Stimulated activated CD8-positive, alpha-beta memory T cell treated with anti-CD3 and anti-CD28 coated beads, Interleukin-4, amount 100 ng/mL, for 4 hours (primary cell): ENCODE measurements at places on chromosomes 3 and 15.

GRCh38 chr15:100438570-100438969 is 90.2 kb downstream of the CERS3 start:
- DNase-seq: peak; percentile 1

DNA sequence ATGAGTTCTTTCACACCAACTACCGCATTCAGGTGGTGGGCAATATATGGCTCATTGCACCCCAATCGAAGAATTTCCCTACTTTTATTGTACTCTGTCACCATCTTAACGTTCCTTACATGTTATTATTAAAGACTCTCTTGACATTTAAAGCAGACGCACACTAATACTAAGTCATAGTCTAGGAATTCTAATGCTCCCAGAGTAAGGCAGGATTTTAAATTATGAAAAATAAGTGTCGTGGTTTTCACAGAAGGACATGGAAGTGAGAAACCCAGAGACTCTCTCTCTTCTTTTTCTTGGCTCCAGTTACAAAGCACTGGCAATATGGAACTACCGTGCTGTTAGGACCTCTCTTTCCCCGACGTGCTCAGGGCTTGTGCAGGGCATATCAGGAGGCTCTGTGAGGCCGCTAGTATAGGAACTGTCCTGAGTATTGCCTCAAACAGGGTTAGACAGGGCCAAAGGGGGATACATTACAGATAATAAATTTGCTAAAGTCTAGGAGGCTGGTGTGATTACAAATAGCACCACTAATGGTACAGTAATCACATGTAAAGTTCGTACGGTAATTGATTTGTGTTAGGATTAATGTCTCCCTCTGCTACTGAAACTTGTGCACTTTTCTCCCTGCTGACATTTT is 590.8 kb downstream of the FOXP1 start:
- DNase-seq: no peak

DNA sequence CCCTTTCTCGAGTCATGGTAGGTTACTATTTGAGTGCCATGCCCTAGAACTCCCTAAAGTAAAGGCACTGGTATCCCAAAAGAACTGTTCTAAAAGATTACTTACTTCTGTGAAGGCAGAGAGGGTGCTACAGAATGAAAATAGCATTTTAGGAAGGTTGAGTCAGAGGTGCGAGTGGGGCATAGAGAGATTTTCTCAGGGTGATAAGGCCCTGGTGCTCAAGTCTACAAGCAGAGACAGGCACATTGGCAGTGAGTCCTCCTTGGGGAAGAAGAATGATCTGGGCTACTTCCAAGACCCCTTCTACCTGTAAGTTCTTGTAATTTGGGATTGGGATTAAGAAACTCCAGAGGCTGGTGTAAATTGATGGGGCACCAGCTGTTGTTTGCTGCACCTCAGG is 96.7 kb downstream of the AKAP13 start:
- no peak for DNase-seq

DNA sequence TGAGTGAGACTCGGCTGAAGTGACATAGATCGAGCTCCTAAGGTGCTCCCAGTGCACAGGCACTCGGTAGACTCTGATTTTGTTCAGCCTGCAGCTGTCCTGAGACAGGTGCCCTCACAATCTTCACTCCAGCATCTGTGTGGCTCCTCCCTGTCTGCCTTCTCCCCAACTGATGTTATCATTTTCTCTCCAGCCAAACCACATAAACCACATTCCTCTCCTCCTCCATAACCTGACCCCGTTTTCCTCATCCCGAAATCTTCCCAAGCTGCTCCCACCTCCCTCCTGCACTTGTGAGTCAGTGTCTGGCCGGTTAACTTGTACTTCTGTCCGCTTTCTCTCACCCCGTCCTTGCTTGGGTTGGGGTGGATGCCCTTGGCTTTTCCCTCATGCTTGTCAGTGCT is 93.3 kb upstream of the HACD2 start:
- DNase-seq: no peak

- no peak for DNase-seq
Observed at GRCh38 chr15:33313491-33313890, 2.7 kb downstream of the RYR3 start.

DNA sequence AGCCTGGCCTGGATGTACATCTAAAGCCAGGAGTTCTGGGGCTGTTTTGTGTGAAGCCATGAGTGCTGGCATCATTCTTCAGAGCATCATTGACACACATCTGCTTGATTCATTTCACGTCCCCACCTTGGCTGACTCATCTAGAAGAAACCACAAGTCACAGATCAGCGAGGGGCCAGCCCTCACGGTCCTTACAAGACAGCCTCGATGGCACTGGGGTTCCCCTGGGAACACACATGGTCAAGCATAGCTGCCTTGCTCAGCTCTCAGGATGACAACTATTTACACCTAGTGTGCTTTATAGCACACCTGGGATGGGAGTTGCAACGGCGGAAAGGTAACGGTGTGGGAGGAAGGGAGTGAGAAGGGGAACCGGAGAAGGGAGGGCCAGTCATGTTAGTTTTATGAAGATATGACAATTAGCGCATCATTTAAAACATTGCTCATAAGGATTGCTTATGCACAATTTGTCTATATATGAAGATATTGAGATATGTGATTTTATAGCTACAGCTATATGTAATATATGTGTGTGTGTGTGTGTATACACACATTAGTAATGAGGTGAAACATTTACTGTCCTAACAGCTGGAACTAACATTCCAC is 227.1 kb downstream of the RPLP1 start:
- DNase-seq: no peak

DNA sequence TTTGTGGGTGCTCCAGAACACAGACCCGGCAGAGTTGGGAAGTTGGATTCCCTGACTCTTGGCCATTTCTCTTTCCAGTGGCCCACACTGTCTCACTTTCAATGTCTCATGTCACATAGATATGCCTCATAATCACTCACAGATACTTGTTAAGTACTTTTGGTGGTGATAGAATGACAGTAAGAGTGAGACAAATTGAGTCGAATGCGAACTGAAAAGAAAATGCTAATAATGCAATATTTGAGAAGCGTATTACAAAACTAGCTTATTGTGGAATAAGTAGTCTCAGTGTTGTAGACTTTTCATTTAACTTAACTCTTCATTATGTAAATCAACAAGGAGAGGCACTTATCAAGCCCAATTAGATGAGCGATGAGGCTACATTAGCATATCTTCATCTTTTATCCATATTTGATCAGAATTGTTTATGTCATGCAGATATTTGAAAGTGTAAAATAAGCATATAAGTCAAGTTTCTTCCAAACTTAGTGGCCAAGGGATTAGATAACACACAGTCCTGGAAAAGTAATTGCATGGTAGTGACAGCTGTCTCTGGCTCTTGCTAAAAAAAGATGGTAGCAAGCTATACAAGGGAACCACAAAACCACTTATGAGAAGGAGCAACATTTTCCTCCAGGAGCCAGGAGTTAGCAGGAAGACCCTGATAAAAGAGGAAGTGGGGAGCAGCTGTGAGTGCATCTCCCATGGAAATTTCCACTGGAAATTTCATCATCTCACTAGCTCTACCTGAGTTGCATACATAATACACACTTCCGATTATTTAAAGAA is 243.6 kb downstream of the ARRDC4 start:
- DNase-seq: no peak

GRCh38 chr15:51971032-51971374 is 575 bp downstream of the LEO1 start:
- no peak for DNase-seq

- no peak for DNase-seq
Observed at GRCh38 chr3:121998611-121999473, 23.2 kb downstream of the ILDR1 start.

DNA sequence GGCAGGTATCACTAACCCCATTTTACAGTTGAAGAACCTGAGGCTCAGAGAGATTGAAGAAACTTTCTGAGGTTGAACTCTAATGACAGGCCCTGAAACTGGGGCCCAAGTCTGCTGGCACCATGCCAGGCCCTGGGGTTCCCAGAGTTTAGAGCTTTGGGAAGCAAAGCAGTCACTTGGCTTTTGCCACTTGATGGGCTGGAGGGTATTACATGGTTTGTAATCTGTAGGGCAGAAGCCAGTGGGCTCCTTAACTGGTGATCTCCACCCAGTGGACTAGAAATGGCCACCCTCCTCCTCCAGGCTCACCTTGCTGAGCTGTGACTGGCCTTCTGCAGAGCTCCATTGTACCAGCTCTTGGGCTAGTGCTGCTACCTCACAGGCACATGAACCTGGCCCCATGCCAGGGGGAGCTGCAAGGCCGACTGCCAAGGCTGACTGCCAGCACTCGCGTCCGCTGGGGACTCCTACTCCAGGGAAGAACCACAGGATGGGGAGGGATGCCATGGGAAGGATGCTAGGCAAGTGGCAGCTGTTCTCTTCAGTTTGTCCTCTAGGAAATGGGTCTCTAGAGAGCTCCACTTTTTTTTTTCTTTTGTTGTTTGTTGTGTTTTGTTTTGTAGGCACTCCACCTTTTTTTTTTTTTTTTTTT is 104.8 kb downstream of the ETFA start:
- no peak for DNase-seq
